ENCODE measurements at places on chromosomes 4 and X. TPM values are rescaled to one million over a fixed set of nuclear protein-coding genes. Genes with fewer than 3 reads are reported as not detected.

DNA sequence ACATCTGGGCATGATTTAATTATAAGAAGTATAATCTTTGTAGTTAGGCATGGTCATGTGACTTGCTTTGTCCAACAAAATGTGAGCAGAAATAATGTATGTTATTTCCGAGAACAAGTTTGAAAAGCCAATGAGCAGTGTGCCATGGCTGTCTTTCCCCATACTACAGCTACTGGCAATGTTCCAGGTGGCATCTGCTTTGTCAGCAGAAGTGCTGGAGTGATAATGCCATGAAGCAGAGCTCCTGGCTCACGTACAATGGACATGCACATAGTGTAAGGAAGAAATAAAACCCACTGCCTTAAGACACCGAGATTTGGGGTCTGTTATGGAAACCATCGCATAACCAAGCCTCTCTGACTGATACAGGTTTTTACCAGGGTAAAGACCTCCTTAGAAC lies 212.6 kb upstream of the RASGEF1B start:
- no peak for DNase-seq

DNA sequence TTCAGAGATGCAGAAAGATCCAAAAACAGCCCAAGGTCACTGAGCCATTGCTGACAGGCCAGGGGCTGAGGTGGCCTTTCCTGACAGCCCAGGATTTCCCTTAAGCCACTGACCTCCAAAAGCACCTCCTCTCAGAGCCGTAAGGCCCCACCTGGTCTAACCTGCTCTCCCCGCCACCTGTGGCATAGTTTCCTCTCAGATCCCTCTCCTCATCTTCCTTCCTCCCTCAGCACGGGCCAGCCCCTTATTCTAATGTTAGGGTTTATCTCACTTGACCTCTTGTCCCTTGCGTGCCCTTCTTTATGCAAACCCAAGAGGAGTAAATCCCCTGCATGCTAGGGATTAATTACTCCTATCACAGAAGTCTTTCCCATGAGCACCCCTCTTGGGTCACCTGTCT lies 113.0 kb downstream of the RBM47 start:
- DNase-seq, result no peak

GRCh38 chr4:519885-520682 lies 21.1 kb downstream of the PIGG start:
- no peak for DNase-seq

GRCh38 chr4:5261866-5262265 lies 210.6 kb downstream of the STK32B start:
- no peak for DNase-seq

DNA sequence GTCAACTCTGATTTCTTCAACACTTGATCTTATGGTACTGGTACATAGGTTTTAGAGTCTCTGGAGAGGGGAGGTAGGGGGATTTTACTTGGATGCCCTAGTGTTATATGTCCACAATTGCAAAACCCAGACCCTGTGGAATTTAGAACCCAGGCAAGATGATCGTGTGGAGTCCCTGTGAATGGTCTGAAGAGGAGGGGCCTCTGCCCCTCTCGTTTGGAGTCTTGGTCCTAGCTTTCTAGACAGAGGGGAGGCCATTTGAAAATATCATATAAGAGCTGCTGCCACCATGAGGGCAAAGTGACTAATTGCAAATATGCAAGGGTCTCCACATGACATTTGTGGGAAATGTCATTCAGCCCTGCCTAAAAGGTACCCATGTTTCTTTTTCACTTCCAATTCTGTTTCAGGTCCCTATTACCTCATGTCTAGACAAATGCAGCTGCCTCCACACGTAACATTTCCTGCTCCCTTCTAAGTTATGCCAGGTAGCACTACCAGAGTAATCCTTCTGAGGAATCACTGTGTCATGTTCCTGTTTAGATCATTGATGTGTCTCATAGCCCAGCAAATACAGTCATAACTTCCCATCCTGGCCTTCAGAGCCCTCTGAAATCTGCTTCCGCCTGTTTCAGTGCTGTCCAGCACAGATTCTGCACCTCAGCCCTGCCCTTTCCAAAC lies 126.8 kb downstream of the KLHL8 start:
- DNase-seq, result no peak

GRCh38 chr4:151359576-151359975 lies 34.2 kb upstream of the SH3D19 start:
- no peak for DNase-seq

DNA sequence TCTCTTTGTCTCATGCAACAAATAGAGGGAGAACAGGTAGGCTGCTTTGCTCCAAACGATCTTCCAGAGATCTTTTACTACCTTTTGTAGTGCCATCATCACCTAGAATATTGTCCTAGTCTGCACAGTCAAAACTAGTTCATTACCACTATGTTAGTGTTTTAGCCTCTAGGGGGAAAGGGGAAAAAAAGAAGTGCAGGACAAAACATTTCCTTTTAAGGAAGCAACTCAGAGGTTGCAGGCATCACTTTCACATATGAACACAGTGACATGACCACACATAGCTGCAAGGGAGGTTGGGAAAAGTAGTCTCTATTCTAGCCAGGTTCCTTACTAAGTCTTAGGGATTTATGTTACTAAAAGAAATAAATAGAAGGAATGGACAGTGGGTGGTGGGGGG lies 39.3 kb upstream of the RAP2C start:
- DNase-seq, result no peak

- DNase-seq, result no peak
Measured at GRCh38 chr4:6228158-6229067, 28.1 kb upstream of the JAKMIP1 start.

GRCh38 chr4:20554134-20554533 lies 146.1 kb upstream of the PACRGL start:
- no peak for DNase-seq

GRCh38 chrX:103343105-103343504 lies 13.1 kb downstream of the TCEAL7 start:
- DNase-seq, result no peak

The LETM1 gene
- 31.0 TPM for polyA plus RNA-seq

The CXCL9 gene
- polyA plus RNA-seq, result not detected

The SERTM2 gene
- 0.05 TPM for polyA plus RNA-seq

Data from renal pelvis (tissue), 12 donors.